Esophagus muscularis mucosa (tissue), 4 donors: ENCODE measurements at places on chromosomes 5 and 9.
A peak's percentile ranks its signal among the peaks of the same experiment; 100 is the strongest.

GRCh38 chr9:1708219-1708618 is 306.9 kb upstream of the SMARCA2 start:
- DNase-seq, result no peak

DNA sequence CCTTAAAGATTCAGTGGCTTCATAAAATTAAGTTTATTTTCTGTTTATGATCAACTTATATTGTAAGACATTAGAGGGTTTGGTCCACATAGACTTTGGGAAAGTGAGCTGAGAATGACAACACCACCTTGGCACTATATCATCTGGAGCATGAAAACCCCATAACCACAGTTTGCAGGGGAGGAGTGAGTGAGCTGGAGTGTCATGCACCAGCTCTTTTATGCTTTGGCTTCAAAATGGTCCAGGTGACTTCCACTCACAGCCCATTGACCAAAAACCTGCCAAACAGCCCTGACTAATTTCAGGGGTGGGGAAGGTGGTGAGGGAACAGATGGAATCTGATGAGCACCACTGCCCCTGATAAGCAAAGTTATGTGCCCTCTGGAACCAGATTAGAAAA is 295.8 kb downstream of the DMRTA1 start:
- no peak for DNase-seq

GRCh38 chr9:127114606-127115005 is 7.8 kb downstream of the ANGPTL2 start:
- DNase-seq, result no peak

- peak; percentile 75 for DNase-seq
Measured at GRCh38 chr5:2569176-2569575, 182.3 kb downstream of the IRX2 start.

DNA sequence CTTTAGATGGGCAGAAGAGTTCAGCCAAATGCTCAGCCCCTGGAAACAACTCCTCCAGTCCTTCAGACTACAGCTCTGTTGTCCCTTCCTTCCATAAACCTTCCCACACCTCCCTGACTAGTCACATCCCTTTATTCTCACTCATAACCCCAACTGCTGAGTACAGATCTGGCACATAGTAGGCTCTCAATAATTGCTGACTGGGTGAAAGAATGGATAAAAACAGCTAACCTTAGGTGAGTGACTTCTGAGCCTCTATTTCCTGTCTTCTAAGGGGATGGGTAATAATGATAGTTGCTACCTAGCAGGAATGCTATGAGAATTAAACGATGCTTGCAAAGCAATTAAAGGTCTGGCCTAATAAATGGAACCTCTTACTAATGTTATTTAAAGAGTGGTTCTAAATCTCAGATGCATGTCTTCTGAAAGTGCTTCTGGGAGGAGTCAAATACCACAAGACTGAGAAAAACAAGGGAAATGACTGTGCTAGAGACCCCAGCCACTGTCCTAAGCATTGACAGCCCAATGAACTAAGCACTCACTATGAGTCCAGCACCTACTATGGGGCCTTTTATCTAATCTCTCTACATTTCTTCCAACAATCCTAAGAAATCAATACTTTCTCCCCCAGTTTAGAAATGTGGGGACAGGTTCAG is 2.5 kb upstream of the NR6A1 start:
- no peak for DNase-seq

DNA sequence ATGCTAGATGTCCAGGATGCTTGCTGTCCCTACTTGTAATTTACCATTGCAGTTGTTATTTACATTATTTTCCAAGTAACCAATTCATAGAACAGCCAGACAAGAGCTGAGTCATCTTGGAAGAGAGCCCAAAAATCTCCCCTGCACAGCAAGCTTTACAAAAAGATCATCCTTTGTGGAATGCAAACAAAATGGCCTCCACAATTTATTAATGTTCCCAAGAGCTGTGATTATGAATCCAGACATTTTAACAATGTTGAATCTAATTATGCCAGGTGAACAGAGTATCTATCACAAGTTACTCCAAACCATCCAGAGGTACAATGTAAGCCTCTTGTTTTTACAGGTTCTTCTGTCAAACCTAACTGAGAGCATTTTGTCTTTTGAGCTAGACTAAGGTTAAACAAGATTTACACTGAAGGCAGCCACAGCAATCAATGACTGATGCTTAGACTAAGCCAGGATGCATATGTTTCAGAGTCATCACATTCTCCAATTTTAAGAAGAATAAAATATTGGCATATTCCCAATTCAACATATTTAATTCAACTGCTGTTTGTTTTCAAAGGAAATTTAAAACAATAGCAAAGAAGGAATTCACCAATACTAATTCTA is 95.3 kb upstream of the SLC12A2 start:
- DNase-seq, result no peak

DNA sequence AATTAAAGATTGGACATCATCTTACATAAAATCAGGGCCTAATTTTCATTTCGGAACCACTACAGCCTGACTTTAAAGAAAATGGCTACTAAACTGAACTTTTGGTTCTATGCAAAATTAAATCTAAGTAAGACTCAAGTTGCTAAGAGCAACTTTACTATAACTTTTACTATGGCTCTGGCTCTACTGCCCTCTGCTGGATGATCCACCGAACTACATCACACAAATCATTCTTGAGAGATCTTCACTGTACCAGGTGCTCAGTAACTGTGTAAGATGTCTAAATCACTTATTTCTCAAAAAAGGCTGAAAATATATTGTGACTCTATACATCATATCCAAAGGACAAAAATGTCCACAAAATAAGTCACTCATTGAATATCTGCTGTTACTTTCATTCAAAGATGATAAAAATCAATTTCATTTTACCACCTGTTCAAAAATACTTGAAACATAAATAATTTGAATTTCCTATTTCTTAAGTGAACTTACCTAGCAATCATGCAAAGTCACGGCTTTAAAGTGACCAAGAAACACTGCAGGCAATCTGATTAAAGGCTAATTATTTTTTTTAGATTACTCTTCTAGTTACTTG is 13.5 kb downstream of the MOCS2 start:
- no peak for DNase-seq

DNA sequence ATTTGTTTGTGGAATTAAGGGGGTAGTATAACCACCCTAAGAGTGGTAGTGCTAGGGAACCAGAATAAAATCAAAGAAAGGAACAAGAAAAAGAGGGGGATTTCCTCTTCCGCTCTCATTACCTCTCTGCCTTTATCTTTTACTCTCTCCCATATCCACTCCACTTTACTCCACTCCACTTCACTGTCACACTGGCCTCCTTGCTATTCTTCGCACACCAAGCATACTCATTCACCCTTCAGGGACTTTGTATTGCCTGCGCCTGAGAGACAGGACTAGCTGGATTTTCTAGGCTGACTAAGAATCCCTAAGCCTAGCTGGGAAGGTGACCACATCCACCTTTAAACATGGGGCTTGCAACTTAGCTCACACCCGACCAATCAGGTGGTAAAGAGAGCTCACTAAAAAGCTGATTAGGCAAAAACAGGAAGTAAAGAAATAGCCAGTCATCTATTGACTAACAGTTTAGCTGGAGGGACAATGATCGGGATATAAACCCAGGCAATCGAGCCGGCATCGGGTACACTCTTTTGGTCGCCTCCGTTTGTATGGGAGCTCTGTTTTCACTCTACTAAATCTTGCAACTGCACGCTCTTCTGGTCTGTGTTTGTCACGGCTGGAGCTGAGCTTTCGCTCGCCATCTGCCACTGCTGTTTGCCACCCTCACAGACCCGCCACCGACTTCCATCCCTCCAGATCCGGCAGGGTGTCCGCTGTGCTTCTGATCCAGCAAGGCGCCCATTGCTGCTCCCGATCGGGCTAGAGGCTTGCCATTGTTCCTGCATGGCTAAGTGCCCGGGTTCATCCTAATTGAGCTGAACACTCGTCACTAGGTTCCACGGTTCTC is 121.8 kb downstream of the FAM170A start:
- DNase-seq, result no peak

DNA sequence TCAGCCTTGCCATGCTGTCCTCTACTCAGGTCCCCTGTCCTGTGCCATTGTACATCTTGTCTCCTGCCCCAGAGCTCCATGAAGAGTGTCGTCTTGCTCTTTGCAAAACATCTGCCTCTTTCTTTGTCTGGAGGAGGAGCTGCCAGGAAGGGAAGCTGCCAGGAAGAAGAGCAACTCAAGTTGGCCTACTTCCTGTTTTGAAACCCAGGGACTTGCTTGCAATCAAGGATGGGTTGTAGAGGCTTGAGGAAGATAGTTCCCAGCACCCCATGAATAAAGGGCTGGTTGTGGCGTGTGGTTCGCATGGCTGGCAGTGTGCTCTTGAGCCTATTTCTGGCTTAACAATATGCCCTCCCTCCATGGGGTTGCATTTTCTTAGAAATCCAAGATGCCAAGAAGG is 53.0 kb upstream of the CPEB4 start:
- DNase-seq, result no peak

- peak; percentile 64 for DNase-seq
Measured at GRCh38 chr9:86891886-86892437, 55.3 kb downstream of the GAS1 start.

DNA sequence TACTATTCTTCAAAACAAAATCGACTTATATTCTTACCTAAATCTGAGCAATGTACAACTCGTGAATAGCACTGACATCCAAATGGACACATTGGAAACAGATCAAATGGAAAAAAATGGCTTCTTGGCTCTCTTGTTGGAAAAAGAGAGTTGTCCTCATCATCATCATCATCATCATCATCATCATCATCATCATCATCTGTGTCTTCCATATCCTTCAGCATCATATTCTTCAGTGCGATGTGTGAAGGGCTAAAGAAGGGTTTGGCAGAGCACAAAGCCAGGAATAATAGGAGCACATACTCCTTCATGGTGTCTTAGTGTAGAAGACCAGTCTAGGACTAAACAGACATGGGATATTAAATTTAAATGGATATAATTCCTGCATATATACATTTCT is 7.7 kb downstream of the ASPN start:
- no peak for DNase-seq

- DNase-seq, result no peak
Measured at GRCh38 chr9:426264-426663, 211.6 kb downstream of the DOCK8 start.

DNA sequence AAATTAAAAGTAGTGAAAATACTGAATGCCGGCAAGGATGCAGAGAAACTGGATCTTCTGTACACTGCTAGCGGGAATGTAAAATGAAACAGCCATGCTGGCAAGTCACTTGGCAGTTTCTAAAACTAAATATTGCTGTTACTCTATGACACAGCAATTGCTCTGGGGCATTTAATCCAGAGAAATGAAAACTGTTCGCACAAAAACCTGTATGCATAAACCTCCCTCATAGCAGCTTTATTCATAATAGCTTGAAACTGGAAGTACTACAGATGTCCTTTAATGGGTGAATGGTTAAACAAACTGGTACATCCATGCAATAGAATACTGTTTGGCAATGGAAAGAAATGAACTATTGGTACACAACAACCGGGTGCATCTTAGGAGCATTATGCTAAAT is 167.2 kb downstream of the ARHGAP26 start:
- no peak for DNase-seq

DNA sequence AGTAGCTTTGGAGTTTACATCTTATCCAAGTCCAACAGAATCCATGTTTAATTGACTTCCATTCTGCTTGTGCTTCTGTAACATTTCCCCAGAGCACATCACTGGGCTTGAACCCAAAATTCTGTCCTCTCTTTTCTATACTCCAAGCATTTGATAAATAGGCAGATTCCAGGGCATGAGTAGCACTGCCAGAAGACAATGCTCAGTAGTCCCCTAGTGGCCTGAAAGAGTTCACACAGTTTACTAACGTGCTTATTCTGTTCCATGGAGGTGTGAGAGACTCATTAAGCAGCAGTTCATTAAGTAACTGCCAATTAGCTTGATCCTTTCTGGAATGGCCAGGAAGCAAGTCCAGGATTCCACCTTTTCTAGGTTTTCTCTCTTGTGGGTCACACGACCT is 9.4 kb upstream of the GABRA6 start:
- no peak for DNase-seq

GRCh38 chr5:179439181-179439985 is 94.1 kb upstream of the ADAMTS2 start:
- no peak for DNase-seq

- no peak for DNase-seq
Measured at GRCh38 chr9:78582821-78583220, 285.9 kb downstream of the PSAT1 start.

- no peak for DNase-seq
Measured at GRCh38 chr9:33993104-33993503, 55.6 kb downstream of the UBAP2 start.
